Small intestine (tissue), 16 donors: ENCODE measurements at places on chromosomes 13 and 19.

GRCh38 chr19:33132021-33132420, at the start of gene WDR88:
Gene WDR88, plus strand, starts transcription at chr19:33132114. Its CDS starts 56 bp downstream, at chr19:33132170.
- no peak for DNase-seq

DNA sequence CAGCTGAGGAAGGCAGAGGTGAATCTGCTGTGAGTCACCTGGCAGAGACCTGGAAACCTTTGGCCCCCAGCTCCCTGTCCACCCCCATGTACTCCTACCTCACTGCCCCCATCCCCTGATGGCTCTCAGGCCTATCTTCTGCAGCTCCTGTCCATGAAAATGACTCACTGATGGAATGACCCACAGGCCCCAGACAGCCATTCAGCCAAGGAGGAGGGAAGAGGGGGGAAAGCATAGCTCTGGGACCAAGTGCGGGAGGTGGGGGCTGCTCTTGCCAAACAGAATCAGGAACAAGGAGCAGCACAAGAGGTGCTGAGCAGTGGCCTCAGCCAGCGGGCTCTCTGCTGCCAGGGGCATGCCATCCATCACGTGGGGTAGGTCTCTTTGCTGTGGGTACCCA, 111.4 kb upstream of the C1QTNF9B start:
- no peak for DNase-seq

DNA sequence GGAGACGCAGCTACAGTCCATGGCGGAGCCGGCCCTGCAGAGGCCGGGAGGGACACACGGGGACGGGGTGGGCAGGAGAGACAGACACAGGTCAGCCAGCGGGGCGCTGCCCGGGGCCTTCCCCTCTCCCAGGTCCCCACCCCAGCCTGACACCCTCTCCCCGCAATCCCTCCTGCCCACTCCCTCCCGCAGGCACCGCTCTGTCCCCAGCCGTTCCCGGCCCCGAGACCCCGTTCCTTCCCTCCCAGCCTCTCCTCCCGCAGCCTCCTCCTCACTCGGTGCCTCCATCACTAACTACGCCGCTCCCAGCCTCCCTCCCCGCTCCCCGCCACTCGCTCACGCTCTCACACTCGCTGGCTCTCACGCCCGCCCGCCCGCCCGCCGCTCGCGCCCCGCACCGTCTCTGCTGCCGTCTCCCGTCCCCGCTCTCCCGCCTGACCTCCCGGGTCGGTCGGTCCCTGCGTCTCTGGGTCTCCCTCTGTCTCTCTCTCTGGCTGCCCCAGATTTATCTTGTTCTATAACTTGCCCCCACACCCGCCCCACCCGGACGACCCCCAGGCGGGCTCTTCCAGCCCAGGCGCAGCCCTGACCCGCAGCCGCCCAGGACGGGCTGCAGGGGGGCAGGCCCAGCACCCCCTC, 15.2 kb downstream of the ERFL start:
- DNase-seq, result no peak

- no peak for DNase-seq
Observed at GRCh38 chr13:67087527-67087926, 142.6 kb downstream of the PCDH9 start.

DNA sequence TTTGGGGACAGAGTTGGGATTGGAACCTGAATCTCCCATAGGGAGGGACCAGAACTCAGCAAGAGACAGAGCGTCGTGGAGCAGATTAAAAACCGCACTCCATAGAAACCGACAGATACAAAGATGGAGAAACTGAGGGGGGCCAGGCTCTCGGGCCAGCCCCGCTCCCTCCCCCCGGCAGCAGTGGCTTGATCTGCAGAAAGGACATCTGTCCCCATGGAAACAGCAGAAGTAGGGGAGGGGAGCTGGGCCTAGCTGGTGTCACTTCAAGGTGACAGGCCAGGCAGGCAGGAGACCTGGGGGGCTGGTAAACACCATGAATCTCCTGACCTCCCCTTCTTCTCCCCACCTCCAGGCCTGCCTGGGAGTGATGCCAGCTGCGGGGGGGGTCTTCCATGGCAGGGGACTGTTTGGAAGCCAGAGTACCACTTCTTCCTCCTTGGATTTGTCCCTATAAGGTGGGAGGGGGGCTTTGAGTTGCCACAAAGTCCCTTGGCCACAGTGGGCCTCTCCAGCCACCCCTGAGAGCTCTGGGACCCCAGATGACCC, 10.9 kb downstream of the TMIGD2 start:
- no peak for DNase-seq

- DNase-seq, result no peak
Observed at GRCh38 chr13:52983836-52984235, 44.8 kb upstream of the OLFM4 start.

- no peak for DNase-seq
Observed at GRCh38 chr19:47694466-47695273, 18.6 kb upstream of the EHD2 start.

DNA sequence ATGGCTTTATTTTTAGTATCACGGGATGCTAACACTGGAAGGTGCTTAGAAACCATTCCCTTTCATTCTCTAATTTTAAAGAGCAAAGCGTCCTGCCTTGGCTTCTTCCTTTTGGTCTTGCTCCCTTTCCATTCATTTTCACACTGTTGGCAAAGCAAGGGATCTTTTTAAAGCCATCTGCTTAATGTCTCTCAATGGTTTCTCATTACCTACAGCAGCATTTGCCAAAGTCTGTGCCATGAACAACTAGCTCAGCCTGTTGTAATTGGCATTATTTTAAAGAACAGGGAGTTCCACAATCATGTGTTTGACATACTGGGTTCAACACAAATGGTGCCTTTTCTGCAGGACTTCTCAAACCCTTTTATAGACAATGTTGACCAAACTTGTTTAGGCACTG, 444.3 kb downstream of the GPC6 start:
- no peak for DNase-seq

DNA sequence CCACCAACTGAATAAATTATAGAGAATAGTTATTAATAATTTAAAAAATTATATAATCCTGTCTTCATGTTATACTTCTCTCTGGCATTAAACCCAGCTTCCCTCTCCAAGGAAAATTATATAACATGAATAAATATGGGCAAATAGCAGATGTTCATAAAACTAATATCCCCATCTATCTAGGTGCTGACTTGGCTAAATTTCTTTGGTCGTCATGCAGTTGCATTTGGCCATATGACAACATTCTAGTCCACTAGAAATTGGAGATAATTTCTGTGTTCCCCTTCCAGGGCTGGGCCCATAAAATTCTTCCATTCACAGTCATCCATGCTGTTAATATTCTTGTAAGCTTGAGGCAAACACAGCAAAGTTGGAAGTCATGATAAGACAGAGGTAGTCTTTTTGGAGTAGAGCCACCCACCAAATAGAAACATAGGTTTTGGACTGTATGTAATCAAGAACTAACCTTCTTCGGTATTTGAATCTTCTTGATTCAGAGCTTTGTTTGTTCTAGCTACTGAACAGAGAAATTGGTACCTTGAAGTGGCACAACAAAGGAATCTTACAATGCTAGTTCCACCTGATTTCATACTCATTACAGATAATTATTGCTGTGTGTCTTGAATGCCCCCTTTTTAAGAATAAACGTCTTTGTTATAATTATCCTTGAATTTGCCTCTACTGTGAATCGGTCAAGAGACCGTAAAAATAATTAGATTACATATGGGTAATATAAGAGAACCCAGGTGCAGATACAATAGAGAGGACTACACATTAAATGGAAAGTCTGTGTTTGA, 678.5 kb upstream of the PCDH20 start:
- no peak for DNase-seq

DNA sequence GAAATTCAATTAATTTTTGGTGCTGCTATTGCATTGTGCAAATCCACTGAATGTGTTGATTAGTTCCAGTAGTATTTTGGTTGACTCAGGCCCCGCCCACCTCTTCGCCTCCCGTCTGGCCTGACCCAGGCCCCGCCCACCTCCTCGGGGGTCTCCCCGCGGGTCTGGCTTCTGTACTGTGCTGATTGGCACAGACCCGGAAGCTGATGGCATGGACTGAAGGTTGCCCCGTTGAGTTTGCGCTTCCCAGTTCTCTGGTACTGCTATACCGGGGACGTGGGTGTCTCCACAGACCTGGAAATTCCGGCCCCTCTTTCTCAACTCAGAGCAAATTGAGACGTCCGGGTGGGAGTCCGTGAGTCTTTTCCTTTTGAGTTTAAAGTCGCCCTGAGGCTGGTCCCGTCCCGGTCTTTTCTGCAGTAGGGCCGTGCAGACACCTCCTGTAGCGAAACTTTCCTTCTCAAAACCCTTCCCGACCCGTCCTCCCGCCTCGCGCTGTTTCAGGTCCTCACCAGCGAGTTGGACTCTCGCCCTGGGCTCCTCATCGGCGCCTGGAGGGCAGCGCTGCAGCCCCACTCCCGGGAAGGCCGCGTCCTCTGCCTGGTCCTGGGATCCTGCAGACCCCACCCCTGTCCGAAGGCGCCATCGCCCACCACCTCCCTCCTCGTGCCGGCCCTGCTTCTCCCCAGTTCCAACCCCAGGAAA, 14.8 kb downstream of the ZNF701 start:
- DNase-seq, result peak; percentile 43

DNA sequence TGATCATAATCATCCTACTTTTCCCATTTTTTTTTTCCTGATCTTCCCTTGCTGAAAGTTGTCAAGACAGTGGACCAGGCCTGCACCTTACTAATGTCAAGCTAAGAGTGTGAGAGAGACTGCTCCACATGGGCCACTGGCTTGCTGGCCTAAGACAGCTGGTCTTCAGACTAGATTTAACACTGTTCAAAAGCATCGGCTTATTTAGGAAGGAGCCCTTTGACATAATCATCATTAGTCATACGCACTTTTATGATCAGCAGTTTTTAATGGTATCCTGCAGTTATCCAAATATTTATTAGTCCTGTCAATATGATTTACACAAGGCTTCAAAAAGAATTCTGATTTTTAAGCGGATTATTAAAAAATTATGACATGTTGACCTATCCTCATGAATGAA, 270.6 kb downstream of the DNAJC15 start:
- DNase-seq, result no peak

GRCh38 chr19:31706691-31707620, 357.7 kb upstream of the TSHZ3 start:
- no peak for DNase-seq

DNA sequence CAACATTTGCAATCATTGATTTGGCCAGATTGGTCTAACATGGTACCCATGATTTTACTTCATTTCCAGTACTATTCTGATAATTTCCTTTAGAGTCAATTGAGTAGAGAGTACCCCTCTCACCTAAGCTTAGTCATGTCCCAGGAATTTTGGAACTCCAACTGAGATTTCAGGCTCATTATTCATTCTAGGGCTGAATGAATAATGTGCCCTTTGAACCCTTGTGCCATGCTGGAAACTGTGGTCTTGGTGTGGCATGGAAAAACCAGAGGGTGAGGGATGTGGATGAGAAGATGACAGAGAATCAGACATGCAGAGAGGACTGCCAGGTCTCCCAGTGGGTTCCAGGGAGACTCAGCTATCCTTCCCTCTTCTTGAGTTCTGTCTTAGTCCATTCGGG, 30.2 kb downstream of the ITM2B start:
- DNase-seq, result peak; percentile 7

DNA sequence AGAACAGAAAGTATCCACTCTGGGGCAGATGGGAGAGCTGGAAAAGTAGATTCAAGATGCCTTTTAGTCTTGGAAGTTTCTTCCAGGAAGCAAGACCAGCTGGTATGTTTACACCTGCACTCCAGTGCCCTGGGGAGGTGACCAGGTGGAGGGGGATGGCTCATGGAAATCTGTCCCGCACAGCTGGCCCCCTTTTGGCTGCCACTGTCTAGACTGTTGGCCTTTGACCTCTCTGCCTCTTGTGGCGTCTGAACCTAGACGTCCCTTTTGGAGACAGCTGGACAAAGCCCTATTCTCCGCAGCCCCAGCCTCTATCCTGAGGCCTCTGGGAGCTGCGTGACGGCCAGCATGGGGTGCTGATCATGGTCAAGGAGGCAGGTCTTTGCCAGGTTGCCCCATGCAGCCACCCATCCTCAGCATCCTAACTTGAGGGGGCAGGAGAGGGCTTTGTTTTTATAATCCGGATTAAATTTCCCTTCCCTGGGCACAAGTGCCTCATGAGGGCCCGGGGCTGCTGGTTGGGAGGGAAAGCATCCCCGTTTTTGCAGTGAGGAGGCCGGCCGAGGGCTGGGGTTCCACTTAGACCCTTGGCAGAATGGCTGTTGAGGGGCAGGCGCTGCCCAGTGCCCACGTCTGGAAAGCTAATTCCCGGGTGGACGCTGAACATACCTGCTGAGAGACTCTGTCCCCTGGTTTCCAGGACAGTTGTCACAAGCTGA, 17.3 kb upstream of the GDF15 start:
- no peak for DNase-seq

GRCh38 chr13:110004814-110005213, 218.4 kb upstream of the IRS2 start:
- no peak for DNase-seq

GRCh38 chr13:53254500-53254899, 225.9 kb downstream of the OLFM4 start:
- DNase-seq, result no peak

DNA sequence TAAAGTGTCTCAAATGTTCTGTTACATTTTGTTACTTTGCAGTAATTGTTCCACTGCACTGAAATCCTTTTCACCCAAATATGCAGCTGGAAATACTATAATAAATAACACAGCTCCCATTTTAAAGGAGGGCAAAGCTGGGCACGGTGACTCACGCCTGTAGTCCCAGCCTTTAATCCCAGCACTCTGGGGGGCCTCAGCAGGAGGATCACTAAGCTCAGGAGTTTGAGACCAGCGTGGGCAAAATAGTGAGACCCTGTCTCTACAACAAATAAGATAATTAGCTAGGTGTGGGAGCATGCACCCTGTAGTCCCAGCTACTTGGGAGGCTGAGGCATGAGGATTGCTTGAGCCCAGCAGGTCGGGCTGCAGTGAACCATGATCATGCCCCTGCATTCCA, 7.5 kb upstream of the UBAC2 start:
- DNase-seq, result no peak

- no peak for DNase-seq
Observed at GRCh38 chr19:7817801-7818200, 12.2 kb upstream of the EVI5L start.

GRCh38 chr19:38197937-38198704, 25.9 kb downstream of the DPF1 start:
- no peak for DNase-seq

GRCh38 chr13:60756306-60756705, 359.3 kb downstream of the TDRD3 start:
- no peak for DNase-seq

GRCh38 chr19:6740589-6741343, 1.3 kb downstream of the TRIP10 start:
- peak; percentile 30 for DNase-seq

DNA sequence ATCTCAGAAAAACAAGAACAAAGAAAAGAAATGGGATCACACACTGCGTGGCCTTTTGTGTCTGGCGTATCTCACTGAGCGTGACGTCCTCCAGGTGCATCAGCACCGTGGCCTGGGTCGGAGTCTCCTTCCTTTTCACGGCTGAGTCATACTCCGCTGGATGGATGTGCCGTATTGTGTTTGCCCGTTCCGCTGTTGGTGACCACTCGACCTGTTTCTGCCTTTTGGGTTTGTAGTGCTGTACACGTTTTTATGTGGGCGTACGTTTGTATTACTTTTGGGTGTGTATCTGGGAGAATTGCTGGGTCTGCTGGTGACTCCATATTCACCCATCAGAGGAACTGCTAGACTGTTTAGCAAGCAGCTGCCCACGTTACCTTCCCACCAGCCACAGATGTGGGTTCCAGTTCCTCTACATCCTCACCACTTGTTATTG, 11.4 kb downstream of the ARID3A start:
- no peak for DNase-seq

- DNase-seq, result no peak
Observed at GRCh38 chr19:42332059-42332458, 6.6 kb downstream of the MEGF8 start.

GRCh38 chr13:46698910-46699460, 98.0 kb downstream of the ESD start:
- no peak for DNase-seq

GRCh38 chr19:12450844-12451243, 10.0 kb upstream of the ZNF443 start:
- no peak for DNase-seq
